ENCODE measurements at places on chromosomes 3 and 15. TPM values are rescaled to one million over a fixed set of nuclear protein-coding genes. Genes with fewer than 3 reads are reported as not detected.

DNA sequence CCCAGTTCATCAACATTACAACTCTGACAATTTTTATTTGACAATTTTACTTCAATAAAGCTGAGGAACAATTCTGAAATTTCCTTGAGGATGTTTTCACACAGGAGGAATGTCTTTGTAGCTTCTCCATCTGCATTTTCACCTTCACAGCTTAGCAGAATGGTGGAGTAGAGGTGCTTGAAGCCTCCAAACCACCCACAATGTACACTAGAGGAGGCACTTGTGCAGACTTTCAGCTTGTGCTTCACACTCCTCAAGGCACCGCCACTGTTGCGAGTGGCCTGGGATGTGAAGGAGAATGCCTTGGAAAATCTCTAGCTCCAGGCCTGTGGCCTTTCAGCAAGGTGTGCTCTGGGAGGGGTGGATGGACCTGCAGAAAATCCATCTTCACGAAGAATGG is 181.9 kb downstream of the EPHB1 start:
- DNase-seq, result no peak
- H3K27ac ChIP-seq, result no peak overlapping the region
- H3K4me3 ChIP-seq, result no peak overlapping the region
- H3K4me1 ChIP-seq, result no peaks in the 10 kb centered on the region

DNA sequence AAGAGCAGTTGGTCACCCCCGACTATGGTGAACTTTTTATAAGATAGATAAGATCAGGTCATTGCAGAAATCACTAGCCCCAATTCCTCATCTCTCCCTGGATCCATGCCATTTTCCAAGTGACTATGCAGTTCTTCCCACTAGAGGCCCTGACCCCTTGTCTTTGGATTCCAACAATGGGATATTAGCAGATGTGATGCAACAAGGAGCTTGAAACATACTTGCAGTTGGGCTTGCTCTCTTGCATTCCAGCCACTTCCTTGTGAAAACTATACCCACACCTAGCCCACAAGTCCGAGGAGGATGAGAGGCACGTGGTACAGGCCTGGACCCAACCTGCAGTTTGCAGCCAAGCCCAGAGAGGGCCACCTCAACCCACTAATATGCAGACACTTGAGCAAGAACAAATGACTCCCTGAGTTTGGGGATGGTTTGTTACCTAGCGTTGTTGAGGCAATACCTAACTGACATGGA is 60.6 kb downstream of the SUCLG2 start:
- no peak for DNase-seq
- H3K27me3 ChIP-seq, result no peaks in the 10 kb centered on the region
- no peaks in the 10 kb centered on the region for H3K4me1 ChIP-seq
- peaks cover 8% of the 10 kb centered on the region for H3K36me3 ChIP-seq
- no peak overlapping the region for H3K4me3 ChIP-seq

GRCh38 chr3:66154444-66154861 is 66.3 kb upstream of the SLC25A26 start:
- peaks cover 20% of the 10 kb centered on the region for H3K4me1 ChIP-seq
- peak overlapping the region; percentile 49 for H3K4me3 ChIP-seq
- H3K27ac ChIP-seq, result peak overlapping the region; percentile 66

DNA sequence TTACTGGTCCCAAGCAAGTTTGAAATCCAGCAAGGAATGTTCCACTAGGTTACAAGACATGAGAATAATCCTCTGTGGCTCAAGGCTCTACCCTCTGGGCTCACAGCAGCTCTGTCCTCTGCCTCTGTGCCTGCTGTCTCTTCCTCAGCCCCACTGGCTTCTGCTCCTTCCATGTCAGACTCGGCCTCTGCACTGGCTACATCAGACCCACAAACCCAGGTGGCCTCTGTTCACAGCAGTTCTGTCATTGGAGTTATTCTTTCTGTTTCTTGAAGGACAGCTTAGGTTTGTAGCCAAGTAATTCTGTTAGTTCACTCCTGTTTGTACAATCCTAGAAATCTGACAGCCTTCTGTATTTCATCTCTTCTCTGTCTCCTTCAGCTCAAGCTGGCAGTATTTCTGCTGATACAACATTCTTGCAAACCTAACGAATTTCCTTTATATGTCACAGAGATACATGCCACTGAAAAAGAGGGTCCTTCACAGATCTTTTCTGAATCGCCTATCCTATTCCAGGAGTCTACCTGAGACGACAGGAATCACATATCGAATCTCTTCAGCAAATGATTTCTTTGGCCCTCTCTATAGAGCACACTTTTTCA is 227.8 kb upstream of the PLSCR5 start:
- no peak for DNase-seq
- no peaks in the 10 kb centered on the region for H3K4me1 ChIP-seq
- H3K27ac ChIP-seq, result no peak overlapping the region
- no peaks in the 10 kb centered on the region for H3K36me3 ChIP-seq
- H3K27me3 ChIP-seq, result no peaks in the 10 kb centered on the region
- no peak overlapping the region for H3K4me3 ChIP-seq

DNA sequence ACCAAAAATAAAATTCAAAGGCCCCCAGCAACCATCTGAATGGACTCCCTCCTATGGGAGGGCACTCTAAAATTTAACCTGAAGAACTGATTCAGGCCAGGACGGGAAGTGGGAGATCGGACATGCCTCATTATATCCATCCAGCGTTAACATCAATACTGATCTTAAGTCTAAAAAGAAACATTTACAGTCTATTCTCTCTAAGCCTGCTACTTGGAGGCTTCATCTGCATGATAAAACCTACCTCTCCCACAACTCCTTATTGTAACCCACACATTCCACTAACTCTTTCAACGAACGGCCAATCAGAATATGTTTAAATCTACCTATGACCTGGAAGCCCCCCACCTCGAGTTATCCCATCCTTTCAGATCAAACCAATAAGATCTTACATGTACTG is 68.4 kb downstream of the HERC1 start:
- H3K4me3 ChIP-seq, result no peak overlapping the region
- no peaks in the 10 kb centered on the region for H3K36me3 ChIP-seq
- DNase-seq, result no peak
- no peak overlapping the region for H3K27ac ChIP-seq
- H3K4me1 ChIP-seq, result no peaks in the 10 kb centered on the region

- H3K27me3 ChIP-seq, result no peaks in the 10 kb centered on the region
- no peaks in the 10 kb centered on the region for H3K4me1 ChIP-seq
- no peak overlapping the region for H3K4me3 ChIP-seq
- DNase-seq, result no peak
- H3K36me3 ChIP-seq, result no peaks in the 10 kb centered on the region
These were observed 48.2 kb downstream of the SRGAP3 start for GRCh38 chr3:9201266-9201665.

DNA sequence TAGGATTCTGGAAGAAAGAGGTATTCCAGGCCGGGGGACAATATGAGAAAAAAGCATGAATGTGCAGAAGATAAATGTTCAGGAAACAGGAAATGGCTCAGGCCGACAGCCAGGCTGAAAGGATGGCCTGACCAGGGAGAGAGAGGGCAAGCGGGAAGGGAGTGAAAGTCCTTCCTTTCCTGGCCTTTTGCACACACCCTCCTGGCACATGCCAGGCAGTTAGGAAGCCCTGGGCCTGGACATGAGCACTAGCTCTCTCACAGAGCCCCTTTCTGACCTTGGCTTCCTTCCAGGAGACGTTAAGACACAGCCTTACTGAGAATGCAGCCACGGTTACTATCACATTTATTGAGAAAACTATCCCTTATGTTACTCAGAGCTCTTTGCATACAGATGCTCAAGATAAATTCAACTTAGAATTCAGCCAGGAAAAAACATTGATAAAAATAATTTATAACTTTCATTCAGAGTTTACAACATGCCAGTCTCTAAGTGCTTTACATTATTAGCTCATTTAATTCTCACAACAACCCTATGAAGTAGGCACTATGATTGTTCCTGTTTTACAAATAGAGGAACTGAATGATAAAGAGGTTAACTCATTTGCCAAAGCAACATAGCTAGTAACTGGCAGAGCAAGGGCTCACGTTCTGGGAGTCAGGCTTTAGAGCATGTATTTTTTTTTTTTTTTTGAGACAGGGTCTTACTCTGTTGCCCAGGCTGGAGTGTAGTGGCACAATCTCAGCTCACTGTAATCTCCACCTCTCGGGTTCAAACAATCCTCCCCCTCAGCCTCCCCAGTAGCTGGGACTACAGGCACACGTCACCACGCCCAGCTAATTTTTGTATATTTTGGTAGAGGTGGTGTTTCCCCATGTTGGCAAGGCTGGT is 39.4 kb upstream of the SMAD3 start:
- peak overlapping the region; percentile 45 for H3K27ac ChIP-seq
- H3K36me3 ChIP-seq, result no peaks in the 10 kb centered on the region
- H3K4me1 ChIP-seq, result no peaks in the 10 kb centered on the region
- H3K27me3 ChIP-seq, result no peaks in the 10 kb centered on the region

DNA sequence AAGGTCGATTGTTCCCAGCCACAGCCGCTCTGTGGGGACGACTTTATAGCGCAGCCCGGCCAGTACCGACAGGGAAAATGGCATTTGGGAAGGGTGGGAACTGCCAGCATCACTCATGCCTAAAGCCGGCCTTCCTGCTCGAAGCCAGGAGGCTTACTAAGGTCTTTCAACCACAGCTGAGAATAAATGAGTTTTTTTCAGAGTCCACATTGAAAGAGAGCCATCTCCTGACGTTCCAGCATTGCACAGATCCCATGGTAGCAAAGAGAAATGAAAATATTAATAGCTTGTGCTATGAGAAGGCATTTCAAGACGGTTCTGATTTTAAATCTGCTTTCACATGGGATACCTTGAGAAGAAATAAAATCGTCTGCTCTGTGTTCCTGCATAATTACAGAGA is 230.2 kb upstream of the IGF1R start:
- H3K4me3 ChIP-seq, result no peak overlapping the region
- no peak for DNase-seq
- H3K36me3 ChIP-seq, result no peaks in the 10 kb centered on the region

The NEK10 gene
- 10.3 TPM for total RNA-seq

The SEMA3G gene
- 12.6 TPM for total RNA-seq

DNA sequence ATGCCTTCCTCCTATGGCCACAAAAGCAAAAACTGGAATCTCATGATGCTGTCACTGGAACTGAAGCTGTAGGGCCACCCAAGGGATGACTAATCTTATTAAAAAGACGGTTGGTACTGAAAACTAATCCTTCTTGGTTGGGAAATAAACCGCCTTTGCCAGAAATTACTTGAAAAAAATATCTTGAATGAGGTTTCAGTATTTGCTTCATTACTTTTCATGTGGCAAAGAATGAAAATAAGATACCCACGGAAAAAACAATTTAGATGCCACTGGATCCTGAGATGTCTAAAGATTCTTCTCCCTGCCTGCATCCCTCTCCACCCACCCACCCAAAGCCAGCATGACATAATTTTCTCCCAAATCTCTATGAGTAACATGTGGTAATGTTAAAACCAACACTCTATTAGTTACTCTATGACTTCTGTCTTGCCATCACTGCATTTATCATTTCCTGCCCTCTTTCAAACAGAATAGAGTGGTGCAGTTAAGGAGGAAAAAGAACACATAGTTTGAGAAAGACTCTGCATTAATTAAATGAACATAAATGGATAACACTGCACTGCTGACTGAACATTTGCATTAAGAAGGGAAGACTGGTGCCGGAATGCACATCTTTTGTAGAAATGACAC is 111.8 kb upstream of the DPH6 start:
- H3K27ac ChIP-seq, result no peak overlapping the region
- H3K4me1 ChIP-seq, result no peaks in the 10 kb centered on the region
- no peak for DNase-seq
- H3K4me3 ChIP-seq, result no peak overlapping the region

All from right atrium auricular region (tissue), 2 donors.